Testis (tissue), 5 donors: ENCODE measurements at places on chromosomes 6 and 20.
A peak's percentile ranks its signal among the peaks of the same experiment; 100 is the strongest.

DNA sequence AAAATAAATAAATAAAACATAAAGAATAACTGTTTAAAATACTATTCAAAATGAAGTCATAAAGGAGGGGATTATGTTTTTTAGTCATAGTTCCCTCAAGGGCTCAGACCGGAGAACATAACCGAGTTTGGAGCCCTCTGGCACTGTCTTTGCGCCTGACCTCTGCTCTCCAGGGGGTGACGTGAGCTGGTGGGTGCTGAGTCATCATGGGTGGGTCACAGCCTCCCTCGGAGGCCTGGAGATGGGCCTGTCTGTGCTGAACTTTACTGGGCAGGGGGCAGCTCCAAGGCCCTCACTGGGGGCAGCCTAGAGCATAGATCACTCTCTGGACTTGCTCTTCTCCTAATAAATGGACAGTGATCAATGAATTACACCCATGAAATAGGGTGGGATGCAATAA is 3.1 kb upstream of the MAVS start:
- H3K4me1 ChIP-seq, result peaks cover 6% of the 10 kb centered on the region
- H3K4me3 ChIP-seq, result no peak overlapping the region
- no peaks in the 10 kb centered on the region for H3K36me3 ChIP-seq
- no peak for DNase-seq
- no peak overlapping the region for H3K27ac ChIP-seq

DNA sequence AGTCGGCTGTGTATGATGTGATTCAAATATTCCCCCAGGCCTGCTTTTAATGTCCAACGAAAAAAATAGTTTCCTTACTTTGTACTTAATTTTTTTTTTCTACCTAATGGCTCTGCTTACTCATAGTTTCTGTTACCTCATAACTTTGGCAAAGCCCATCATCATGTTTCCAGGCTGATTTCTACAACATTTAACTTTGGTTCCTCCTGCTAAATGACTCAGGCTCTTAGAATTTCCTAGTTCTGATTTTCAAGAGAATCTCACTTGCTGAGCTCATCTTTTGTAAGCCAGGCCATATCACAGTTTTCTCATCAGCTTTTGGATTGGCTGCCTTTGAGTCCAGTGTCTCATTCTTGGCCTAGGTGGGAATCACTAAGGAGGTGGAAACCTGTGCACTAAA is 323.1 kb downstream of the HDGFL1 start:
- no peaks in the 10 kb centered on the region for H3K27me3 ChIP-seq
- no peaks in the 10 kb centered on the region for H3K36me3 ChIP-seq
- H3K4me3 ChIP-seq, result no peak overlapping the region
- no peaks in the 10 kb centered on the region for H3K4me1 ChIP-seq
- DNase-seq, result no peak
- H3K27ac ChIP-seq, result no peak overlapping the region

GRCh38 chr20:21235484-21236445 is 67.4 kb upstream of the XRN2 start:
- DNase-seq, result peak; percentile 75
- no peaks in the 10 kb centered on the region for H3K36me3 ChIP-seq
- peaks cover 9% of the 10 kb centered on the region for H3K4me1 ChIP-seq
- H3K4me3 ChIP-seq, result no peak overlapping the region
- no peaks in the 10 kb centered on the region for H3K27me3 ChIP-seq
- no peak overlapping the region for H3K27ac ChIP-seq

DNA sequence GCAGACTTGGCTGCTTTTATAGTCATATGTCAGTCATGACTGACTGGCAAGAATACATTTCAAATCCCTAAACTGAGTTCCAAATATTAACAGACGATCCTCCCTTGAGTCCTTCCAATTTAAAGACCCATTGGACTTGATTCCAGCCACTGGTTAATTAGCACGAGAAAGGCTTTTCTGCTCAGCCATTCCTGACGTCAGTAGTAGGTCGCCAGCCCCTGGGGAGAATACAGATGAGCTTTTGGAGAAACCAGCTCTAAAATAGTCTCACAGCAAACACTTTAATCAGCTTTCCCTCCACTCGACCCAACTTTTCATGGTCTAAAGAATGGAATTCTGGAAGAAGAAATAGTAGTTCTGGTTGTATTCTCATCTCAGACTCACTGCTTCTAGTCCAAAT is 91.6 kb downstream of the SLC22A3 start:
- H3K36me3 ChIP-seq, result no peaks in the 10 kb centered on the region
- no peaks in the 10 kb centered on the region for H3K27me3 ChIP-seq
- H3K4me3 ChIP-seq, result no peak overlapping the region

DNA sequence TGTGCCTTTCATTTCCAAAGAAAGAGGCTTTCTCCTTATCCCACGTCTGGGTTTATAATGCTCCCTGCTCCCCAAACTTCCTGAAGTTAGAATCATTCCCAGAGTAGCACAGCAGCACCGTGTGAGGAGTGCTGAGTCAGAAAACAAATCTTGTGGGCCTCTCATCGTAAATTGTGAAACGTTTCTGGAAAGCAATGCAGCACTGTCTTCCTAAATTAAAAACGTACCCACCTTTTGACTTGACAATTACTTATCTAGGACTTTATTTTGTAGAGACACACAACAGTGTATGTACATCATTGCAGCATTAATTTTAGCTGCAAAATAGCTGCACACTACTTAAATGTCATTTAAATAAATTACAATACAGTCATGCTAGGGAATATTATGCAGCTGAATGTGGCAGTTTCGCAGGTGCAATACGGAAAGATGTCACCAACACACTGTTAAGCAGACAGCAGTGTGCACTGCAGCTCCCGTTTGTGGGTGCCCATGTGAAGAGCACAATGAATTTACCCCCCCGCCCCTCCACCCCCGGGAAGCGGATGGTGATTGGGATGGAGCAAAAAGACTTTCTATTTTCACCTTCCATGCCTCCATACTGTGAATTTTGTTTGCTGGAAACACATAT is 30.8 kb downstream of the RRBP1 start:
- peaks cover 36% of the 10 kb centered on the region for H3K4me1 ChIP-seq
- no peak overlapping the region for H3K27ac ChIP-seq
- DNase-seq, result no peak

DNA sequence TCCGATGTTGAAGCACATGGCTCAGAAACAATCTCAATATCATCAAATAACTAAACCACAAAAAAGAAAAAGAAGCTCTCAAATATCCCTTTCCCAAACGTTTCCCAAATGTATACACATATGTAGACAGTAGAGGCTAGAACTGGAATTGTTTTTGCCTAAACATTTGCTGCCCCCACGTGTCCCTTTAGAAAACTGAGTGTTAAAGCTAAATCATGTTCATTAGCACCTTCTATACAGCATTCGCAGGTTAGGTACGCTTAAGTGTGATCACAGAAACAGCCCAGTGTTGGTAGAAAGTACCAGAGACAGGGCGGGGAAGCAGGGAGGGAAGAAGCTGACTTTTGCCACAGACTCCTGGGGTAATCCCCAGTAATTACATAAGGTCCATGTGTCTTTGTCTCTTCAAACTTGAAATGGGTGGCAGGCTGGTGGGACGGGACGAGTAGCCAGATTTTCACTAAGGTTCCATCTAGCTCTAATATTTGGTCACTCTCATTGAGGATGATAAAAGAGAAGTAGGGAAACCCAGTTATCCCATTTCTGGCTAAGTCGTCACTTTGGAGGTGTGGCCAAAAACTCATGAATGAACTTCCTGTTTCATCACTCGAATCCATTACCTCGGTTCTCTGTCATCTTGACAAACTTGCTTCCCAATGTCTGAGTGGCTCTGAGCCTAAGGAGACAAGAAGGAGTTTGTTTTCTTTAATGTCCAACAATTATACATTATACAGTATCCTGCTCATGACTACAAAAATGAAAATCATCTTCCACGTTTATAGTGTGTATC is 15.0 kb upstream of the TFAP2A start:
- no peaks in the 10 kb centered on the region for H3K27me3 ChIP-seq
- H3K4me1 ChIP-seq, result peaks cover 11% of the 10 kb centered on the region
- no peak overlapping the region for H3K27ac ChIP-seq
- DNase-seq, result no peak

- no peaks in the 10 kb centered on the region for H3K36me3 ChIP-seq
- no peaks in the 10 kb centered on the region for H3K27me3 ChIP-seq
- no peak overlapping the region for H3K4me3 ChIP-seq
- H3K4me1 ChIP-seq, result peaks cover 6% of the 10 kb centered on the region
- DNase-seq, result no peak
Observed at GRCh38 chr6:129105035-129105434, 222.1 kb downstream of the LAMA2 start.

- no peaks in the 10 kb centered on the region for H3K27me3 ChIP-seq
- H3K4me3 ChIP-seq, result no peak overlapping the region
- H3K27ac ChIP-seq, result no peak overlapping the region
- DNase-seq, result no peak
- no peaks in the 10 kb centered on the region for H3K36me3 ChIP-seq
Observed at GRCh38 chr20:43750774-43751166, 24.0 kb upstream of the GTSF1L start.

GRCh38 chr20:22577515-22578220 is 6.7 kb downstream of the FOXA2 start:
- H3K36me3 ChIP-seq, result no peaks in the 10 kb centered on the region
- H3K27ac ChIP-seq, result no peak overlapping the region
- H3K4me1 ChIP-seq, result peaks cover 4% of the 10 kb centered on the region
- DNase-seq, result no peak

DNA sequence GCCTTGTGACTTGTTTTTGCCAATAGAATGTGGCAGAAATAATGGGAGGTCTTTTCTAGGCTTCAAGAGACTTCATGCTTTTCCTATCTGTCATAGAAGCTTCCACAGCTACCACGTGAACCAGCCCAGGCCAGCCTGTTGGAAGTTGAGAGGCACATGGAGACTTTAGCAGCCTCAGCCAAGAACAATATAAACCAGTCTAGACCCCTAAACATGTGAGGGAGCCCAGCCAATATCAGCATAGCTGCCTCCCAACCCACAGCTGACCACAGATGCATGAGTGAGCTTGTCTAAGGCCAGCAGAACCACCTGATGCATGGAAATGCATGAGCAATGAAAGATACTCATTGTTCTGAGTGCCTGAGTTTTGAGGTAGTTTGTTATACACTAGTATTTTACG is 540.7 kb upstream of the BTBD3 start:
- H3K4me3 ChIP-seq, result no peak overlapping the region
- no peaks in the 10 kb centered on the region for H3K27me3 ChIP-seq
- H3K27ac ChIP-seq, result no peak overlapping the region
- DNase-seq, result no peak

GRCh38 chr20:38471987-38472512 is 593 bp upstream of the RALGAPB start:
- H3K4me3 ChIP-seq, result peak overlapping the region; percentile 95
- H3K4me1 ChIP-seq, result peaks cover 26% of the 10 kb centered on the region
- no peaks in the 10 kb centered on the region for H3K36me3 ChIP-seq
- DNase-seq, result no peak
- peak overlapping the region; percentile 83 for H3K27ac ChIP-seq

GRCh38 chr20:35586751-35587425 is 28.7 kb upstream of the SPAG4 start:
- H3K4me3 ChIP-seq, result no peak overlapping the region
- no peaks in the 10 kb centered on the region for H3K27me3 ChIP-seq
- no peaks in the 10 kb centered on the region for H3K36me3 ChIP-seq
- H3K4me1 ChIP-seq, result no peaks in the 10 kb centered on the region
- no peak for DNase-seq

DNA sequence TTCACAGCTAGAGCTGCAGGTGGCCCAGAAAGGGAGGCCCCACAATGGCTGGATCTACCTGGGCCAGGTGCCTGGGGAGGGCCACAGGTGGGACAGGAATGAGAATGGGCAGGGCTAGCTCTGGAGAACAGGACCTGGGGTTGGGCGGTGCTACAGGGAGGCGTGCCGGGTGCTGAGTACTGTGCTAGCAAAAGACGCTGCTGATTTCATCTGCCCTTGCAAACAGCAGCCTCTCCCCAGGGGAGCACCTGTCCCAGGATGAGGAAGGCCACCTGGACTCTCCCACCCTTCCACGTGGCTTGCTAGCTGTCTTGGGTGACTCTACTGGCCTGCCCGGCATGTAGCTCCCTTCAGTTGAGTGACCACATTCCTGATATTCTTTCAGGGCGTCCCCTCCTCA is 6.6 kb upstream of the YTHDF1 start:
- H3K36me3 ChIP-seq, result no peaks in the 10 kb centered on the region
- no peak for DNase-seq
- H3K4me3 ChIP-seq, result no peak overlapping the region
- no peak overlapping the region for H3K27ac ChIP-seq
- no peaks in the 10 kb centered on the region for H3K27me3 ChIP-seq

DNA sequence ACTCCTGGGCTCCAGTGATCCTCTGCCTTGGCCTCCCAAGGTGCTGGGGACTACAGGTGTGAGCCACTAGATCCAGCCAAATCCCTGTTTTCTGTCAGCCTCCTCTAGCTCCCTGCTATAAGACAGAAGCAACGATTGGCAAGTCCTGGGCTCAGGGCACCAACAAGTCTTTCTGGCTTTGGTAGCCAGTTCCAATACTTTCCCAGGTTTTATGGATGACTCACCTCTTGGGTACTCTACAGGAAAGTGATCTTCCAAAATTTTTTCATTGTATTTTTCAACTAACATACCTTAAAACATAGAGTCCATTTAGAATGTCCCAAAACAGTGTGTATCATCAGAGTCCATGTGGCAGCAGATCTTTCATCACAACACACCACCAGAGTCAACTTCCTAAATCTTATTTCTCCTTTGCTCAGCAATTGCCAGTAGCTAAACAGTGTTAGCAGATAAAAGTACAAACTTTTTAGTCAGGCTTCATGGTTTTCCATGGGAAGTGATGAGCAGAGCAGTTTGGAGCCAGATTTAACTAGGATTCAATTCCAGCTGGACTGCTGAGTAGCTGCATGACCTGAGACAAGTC is 13.3 kb downstream of the GABBR1 start:
- no peak for DNase-seq
- no peak overlapping the region for H3K4me3 ChIP-seq
- no peaks in the 10 kb centered on the region for H3K4me1 ChIP-seq

- DNase-seq, result peak; percentile 61
- no peaks in the 10 kb centered on the region for H3K27me3 ChIP-seq
- H3K36me3 ChIP-seq, result no peaks in the 10 kb centered on the region
- H3K4me3 ChIP-seq, result peak overlapping the region; percentile 77
- peak overlapping the region; percentile 83 for H3K27ac ChIP-seq
- H3K4me1 ChIP-seq, result peaks cover 5% of the 10 kb centered on the region
Observed at GRCh38 chr6:42454428-42454791, 2.7 kb upstream of the TRERF1 start.

DNA sequence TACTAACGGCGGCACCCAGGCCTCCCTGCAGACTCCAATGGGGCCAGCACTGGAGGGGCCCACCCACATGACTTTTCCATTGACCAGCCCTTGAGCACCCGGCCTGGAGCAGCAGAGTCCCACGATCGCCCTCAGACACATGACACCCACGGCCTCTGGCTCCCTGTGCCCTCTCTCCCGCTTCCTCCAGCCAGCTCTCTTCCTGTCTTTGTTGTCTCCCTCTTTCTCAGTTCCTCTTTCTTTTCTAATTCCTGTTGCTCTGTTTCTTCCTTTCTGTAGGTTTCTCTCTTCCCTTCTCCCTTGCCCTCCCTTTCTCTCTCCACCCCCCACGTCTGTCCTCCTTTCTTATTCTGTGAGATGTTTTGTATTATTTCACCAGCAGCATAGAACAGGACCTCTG is 26.1 kb upstream of the FANCE start:
- H3K4me3 ChIP-seq, result no peak overlapping the region
- peak; percentile 22 for DNase-seq
- H3K27me3 ChIP-seq, result no peaks in the 10 kb centered on the region
- H3K4me1 ChIP-seq, result no peaks in the 10 kb centered on the region

GRCh38 chr6:158654498-158654897 is 4.6 kb downstream of the SYTL3 start:
- no peak overlapping the region for H3K27ac ChIP-seq
- no peaks in the 10 kb centered on the region for H3K4me1 ChIP-seq
- peak; percentile 70 for DNase-seq
- H3K36me3 ChIP-seq, result no peaks in the 10 kb centered on the region
- no peaks in the 10 kb centered on the region for H3K27me3 ChIP-seq
- no peak overlapping the region for H3K4me3 ChIP-seq

- no peaks in the 10 kb centered on the region for H3K36me3 ChIP-seq
- no peaks in the 10 kb centered on the region for H3K27me3 ChIP-seq
- no peak overlapping the region for H3K27ac ChIP-seq
- no peaks in the 10 kb centered on the region for H3K4me1 ChIP-seq
- H3K4me3 ChIP-seq, result no peak overlapping the region
Observed at GRCh38 chr6:4563156-4563555, 213.0 kb upstream of the CDYL start.
